ENCODE measurements at places on chromosomes 7 and 10.

GRCh38 chr10:111481866-111482265, 405.0 kb downstream of the ADRA2A start:
- DNase-seq, result no peak

- DNase-seq, result no peak
Measured at GRCh38 chr10:108801220-108801619, 1122.1 kb downstream of the XPNPEP1 start.

- DNase-seq, result no peak
Measured at GRCh38 chr7:4139656-4140625, 542.2 kb upstream of the FOXK1 start.

GRCh38 chr10:117875793-117876192, 170.9 kb downstream of the RAB11FIP2 start:
- DNase-seq, result no peak

- no peak for DNase-seq
Measured at GRCh38 chr7:28533731-28534531, 121.6 kb downstream of the CREB5 start.

DNA sequence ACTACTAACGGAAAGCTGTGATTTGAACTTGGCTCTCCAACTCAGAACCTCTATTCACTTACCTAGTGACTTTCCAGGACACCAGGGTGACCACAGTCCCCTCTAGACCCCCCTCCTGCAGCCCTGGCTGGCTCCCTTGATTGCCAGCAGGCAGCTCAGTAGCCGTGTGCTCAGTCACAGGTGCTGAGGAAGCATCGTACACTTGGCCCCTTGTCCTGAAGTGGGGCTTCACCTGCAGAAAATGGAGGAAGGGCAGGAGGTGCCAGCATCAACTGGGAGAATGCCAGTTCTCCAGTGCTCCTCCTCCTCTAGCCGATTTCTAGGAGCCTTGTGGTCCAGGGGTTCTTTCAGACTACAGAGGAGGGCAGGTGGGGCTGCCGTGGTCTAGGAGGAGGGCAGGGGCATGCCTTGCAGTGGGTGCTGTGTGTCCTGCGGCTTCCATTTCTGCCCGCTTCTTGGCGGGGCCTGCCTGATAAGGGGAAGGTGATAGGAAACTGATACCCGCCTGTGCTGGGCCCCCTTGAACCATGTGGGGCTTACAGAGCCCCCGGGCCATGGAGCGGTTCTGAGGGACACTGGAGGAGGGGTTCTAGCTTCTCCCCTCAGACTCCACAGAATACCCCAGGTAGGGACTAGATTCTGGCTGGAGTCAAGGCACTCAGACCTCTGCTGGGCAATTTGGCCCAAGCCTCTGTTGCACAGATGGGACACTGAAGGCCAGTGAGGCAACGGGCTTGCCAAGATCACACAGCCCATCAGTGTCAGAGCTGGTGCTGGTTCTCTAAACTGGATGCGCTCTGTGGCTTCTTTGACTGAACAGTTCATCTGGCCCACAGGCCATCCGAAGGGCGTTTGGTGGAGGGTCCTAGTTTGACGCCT, 14.0 kb downstream of the FAM241B start:
- no peak for DNase-seq

GRCh38 chr7:151801291-151801690, 75.6 kb downstream of the PRKAG2 start:
- DNase-seq, result no peak

- DNase-seq, result no peak
Measured at GRCh38 chr7:17369691-17370426, 71.4 kb downstream of the AHR start.

- DNase-seq, result no peak
Measured at GRCh38 chr10:86103391-86104101, 263.0 kb downstream of the GRID1 start.

GRCh38 chr10:70595566-70596016, 7.0 kb downstream of the PRF1 start:
- no peak for DNase-seq

DNA sequence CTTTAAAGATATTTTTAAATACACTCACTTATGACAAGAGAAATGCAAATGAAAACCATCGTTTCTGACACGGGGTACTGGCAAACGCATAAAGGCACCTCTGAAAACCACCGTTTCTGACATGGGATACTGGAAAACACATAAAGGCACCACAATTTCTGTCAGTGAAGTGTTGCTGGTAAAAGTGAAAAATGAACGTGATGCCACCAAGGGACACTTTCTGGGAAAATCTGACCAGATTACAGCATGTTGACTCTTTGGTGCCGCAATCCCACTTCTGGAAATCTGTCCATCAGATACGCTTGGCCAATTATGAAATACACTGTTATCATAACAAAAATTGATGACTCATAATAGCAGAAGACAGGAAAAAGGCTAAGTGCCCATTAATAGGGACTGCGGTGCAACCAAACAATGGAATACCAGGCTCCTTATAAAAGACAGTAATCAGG, 131.7 kb downstream of the ZMYND11 start:
- DNase-seq, result no peak

- DNase-seq, result no peak
Measured at GRCh38 chr10:110408203-110408871, 89.4 kb upstream of the DUSP5 start.

DNA sequence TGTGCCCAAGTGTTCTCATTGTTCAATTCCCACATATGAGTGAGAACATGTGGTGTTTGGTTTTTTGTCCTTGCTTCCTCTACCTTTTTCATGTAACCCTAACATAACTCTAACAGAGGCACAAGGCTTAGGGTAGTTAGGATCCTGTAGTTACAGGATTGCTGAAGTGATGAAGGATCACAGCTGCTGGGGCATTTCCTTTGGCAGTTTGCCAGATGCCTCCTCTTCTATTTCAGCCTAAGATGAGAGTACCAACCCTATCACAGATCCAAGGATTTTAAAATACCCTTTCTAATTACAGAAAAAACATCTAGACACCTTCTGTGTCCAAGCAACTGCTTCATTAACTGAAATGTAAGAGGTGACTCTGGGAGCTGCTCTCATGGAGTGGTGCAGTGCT, 141.7 kb upstream of the COL1A2 start:
- DNase-seq, result no peak

DNA sequence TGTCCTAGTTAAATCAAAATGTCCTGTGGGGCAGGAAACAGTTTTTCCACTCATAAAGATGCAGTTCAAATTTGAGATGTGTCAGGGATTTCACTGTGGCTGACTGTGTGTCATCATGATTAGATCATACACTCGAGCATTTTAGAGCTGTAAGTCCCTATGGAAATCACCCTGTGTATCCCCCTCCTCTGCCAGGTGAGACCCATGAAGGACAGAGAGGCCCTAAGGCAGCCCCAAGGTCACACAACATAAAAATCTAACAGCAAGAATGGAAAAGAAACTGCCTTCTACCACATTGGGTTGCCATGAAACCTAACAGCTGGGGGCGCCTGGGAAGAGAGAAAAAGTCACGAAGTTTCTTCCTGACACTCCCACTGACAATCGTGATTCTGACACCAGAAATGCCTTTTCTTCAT, 135.8 kb downstream of the KCNMA1 start:
- DNase-seq, result no peak

GRCh38 chr7:151722533-151722932, 154.4 kb downstream of the PRKAG2 start:
- no peak for DNase-seq

DNA sequence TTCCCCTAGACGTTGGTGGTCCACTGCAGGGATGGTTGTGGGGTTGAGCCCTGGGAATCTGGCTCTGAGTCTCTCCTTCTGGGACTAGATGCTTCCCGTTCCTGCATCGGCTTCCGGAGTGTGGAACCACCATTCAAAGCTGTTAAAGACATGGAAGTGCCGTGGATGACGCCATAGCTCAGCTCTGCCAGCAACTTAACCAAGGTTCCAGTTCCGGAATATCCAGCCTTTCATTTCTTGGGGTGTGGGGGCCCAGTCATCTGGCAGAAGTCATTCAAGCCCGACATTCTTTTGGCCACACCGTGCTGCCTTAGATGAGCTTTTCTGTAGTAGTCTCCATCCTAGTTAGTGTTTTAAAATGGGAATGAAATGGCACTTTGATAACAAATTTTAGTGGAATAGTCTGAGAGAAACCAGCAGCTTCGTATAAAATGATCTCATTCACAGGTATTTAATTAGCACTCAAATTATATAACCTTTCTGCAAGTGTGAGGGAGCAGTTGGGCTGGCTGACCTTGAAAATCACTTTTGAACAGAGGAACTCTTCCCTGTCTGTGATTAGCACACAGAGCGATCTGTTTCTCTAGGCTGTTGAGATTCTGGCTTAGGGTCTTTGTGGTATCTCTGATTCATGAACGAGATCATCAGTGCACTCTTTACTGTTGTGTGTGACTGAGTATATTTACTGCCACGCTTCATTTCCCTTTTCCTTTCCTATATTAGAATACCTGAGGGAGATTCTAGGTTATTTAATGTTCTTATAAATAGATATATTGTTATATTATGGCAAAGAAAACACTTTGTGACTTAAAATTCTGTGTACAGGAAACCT, 19.9 kb downstream of the LMTK2 start:
- DNase-seq, result no peak

DNA sequence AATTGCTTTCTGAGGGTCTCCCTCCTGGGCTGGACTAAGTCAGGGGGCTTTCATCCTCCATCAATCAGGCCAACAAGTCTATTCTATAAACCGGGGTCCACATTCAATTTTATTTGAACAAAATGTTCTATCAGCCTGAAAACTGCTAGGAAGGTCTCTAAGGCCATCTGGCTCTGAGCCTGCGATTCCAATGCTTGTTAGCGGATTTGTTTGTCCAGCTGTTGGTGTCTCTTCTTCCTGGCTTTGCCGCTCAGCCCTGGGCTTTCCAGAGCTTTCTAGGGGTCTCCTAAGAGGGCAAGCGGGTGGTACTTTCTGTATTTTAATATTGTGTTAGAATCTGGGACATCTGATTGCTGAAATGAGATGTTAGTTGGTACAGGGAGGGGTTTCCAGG, 136.7 kb downstream of the VIPR2 start:
- no peak for DNase-seq

GRCh38 chr7:68984306-68984705, 614.0 kb upstream of the AUTS2 start:
- DNase-seq, result no peak

GRCh38 chr10:130553826-130554225, 417.6 kb downstream of the GLRX3 start:
- no peak for DNase-seq

DNA sequence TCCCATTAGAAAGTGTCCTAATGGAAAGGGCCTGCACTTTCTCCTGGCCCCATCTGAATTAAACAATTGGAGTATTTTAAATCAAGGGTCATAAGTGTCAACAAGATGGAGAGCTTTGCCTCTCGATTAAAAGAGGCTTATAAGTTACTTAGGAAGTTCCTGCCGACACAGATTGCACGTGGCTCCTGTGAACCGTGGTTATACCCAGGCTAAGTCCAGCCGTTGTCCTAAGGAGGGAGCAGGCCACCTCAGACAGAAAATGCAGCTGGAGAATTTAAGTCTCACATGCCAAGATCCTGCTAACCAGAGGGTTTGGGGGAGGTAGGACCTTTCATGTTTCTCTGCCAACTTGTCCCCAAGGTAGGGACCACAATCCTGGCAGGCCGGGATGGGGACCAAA, 626.5 kb upstream of the GALNT17 start:
- DNase-seq, result no peak

- no peak for DNase-seq
Measured at GRCh38 chr7:120272701-120273475, at the start of gene KCND2. TSS of gene KCND2 (plus strand) at chr7:120273175.

DNA sequence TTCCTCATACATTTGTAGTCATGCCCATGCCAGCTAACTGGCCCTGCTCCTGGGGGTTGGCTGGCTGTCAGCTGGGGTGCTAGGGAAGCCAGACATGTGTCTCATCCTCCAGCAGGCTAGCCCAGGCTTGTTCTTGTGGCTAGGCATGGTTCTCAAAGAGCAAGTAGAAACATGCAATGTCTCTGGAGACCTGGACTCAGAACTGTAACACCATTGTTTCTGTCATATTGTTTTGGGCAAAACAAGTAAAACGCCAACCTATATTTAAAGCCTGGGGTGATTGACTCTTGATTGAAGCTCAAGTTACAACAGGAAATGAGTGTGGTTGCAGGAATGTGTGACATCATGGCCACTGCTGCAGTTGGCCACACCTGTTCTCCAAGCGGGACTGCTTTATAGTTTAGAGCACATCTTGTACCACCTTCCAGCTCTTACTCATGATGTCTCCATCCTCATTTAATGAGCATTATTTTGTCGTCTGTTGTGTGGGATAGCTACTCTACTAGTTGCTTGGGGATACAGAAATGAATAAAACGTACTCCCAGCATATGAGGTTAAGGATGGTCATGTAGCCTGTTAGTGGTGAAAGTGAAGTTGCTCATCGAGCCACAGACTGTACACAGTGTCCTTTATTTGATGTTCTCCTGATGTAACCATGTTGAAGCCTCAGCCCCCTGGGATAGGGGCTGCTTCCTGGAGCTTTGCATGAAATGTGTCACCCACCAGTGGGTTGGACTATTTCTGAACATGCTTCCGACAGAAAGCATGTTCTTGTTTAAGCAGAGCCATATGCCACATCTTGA, 168.4 kb downstream of the SORCS3 start:
- DNase-seq, result no peak

GRCh38 chr10:95761939-95762492, 6.1 kb downstream of the ENTPD1 start:
- no peak for DNase-seq

GRCh38 chr10:107398115-107398514, 233.6 kb upstream of the SORCS1 start:
- DNase-seq, result no peak

- DNase-seq, result no peak
Measured at GRCh38 chr10:96333101-96333500, 25.7 kb downstream of the OPALIN start.

DNA sequence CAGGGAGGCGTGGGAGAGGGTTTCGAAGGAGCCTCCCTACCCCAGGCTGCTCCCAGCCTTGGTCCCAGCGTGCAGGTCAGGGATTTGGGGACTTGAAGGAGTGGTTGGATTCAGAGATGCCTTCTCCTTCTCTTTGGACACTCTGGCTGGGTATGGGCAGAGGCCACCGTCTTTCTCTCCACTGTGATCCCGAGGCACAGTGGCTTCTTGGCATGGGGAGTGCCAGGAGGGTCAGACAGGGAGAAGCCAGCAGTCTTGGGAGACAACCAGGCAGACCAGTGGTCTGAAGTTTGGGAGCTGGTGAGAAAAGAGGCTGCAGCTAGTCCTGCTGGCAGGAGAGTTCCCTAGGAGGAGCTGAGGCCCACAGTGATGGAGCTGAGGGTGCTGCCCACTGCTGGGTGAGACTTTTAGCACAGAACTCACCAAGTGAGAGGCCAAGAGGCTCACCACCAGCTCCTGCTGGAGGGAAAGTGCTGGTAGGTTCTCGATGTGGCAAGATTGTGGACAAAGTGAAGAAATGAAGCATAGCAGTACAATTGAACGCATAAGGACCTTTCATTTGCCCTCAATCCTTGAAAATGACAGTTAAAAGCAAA, 35.2 kb upstream of the WDFY4 start:
- no peak for DNase-seq

DNA sequence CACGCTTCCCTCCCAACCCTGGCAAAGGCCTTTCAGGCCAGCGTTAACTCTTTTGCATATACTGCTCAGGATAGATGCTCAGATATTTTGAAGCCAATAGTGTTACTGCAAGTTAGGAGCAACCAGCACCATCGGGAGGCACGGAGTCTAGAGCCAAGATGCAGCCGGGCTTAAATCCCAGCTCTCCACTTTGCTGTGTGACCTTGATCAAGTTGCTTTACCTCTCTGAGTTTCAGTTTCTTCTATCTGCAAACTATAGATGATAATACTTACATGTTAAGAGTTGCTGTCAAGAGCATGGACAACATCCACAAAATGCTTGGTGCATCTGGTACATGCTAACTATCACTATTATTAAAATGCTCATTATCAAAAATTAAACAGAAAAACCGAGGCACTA, 45.4 kb upstream of the C7orf33 start:
- DNase-seq, result no peak
